Uterus (tissue), 4 donors: ENCODE measurements at places on chromosomes 4 and X.

GRCh38 chr4:139239127-139239772 lies 40.8 kb downstream of the MGARP start:
- DNase-seq, result no peak

DNA sequence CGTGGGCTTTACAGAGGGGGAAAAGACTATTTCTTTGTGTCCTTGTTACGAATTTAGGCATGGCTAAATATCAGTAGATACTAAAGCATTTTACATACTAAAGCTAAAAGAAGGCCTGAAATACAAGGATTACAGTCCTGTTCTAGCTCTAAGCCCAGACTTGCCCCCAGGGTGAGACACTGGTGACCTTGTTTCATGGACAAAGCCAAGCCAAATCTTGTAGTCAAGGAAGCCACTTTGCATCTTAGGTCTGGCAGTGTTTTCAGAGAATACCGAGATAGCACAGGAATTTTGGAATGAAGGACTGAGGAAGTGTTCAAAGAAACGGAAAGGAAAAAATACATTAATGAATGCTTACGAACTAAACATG lies 733 bp upstream of the G3BP2 start:
- no peak for DNase-seq

DNA sequence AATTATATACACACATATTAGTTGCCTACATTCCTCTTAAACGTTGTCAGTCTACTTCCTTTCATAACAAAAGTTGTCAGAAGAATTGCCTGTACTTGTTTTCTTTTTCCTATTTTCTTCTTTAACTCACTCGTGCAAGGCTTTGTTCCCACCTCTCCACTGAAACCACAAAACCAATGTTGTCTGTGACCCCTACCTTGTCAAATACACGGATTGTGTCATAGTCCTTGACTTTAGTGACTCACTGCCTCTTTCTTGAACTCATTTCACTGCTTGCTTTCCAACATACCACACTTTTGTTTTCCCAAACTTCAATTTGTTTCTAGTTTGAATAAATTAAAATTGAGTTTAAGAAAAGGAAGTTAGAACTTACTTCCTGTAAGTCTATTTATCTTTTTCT lies 283.9 kb upstream of the AGA start:
- no peak for DNase-seq

GRCh38 chrX:77505227-77505626 lies 58.0 kb downstream of the FGF16 start:
- DNase-seq, result no peak

- DNase-seq, result no peak
Measured at GRCh38 chr4:16217300-16218051, 8.8 kb downstream of the TAPT1 start.

DNA sequence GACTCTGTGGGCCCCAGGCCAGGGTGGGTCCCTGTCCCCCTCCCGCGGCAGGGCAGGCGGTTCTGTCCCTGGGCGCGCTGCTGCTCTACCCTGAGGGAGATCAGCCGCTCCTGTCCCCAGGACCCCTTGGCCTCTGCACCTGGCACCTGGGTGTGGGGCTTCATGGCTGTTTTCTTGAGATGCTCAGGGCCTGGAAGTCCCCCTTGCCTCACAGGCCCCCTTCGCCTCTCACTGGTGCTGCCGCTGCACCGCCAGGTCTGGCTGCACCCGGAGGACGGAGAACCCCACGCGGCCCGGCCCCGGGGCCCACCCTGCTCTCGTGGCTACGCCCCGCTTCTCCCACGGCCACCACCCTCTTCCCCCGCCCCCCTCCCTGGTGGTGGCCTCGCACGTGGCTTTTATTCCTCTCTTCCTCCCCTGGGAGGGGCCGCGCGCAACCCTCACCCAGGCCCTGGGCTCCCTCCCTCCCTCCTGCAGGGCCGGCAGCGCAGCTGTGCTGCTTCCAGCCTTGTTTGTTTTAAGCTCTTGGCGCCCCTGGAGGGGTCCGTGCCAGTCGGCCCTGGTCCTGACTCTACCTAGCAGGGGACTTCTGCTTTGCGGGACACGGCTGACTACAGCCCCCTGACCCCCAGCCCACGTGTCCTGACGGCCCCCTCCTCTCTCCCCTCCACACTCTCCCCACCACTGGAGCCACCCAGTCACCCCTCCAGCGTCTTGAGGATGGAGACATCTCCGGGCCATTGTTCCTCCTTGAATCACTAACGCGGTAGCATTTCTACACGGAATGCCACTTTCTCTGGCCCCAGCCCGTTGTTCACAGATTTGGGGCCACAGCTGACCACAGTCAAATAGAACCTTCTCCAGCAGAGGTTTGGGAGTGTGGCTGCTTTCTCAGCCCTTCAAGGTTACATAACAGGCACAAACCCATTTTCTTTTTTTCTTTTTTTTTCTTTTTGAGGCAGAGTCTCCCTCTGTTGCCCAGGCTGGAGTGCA lies 20.6 kb upstream of the CLDN24 start:
- DNase-seq, result no peak

DNA sequence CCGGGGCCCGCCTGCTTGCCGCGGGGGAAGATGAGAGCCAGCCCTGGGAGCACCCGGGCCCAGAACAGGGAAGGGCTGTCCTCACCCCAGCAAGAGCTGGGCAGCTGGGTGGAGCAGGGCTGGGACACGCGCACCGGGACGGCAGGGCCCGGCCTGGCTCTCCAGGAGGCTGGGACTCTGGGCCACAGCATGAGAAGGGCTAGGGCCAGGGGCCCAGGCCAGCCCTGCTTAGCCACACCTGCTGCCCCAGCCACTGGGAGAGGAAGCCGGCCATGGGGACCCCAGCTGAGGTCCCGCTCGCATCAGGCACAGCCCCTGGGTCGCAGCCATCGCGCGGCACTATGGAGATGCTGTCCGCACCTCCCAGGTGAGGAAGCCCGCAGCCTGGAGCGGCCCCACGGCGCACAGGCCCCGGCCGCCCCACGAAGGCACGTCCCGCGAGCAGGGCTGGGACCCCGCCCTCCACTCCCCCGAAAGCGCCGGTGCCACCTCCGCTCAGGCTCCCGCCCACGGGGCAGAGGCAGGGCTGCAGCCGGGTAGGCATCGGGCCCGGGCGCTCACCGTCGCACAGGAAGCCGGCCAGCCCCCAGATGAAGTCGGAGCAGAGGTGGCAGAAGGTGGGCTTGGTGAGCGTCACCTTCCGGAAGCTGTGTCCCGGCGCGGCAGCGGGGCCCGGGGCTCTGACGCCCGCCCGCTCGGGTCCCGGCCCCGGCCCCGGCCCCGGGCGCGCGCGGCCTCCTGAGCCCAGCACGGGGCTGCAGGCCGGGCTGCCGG lies 531 bp downstream of the DGKQ start:
- DNase-seq, result peak; percentile 42

DNA sequence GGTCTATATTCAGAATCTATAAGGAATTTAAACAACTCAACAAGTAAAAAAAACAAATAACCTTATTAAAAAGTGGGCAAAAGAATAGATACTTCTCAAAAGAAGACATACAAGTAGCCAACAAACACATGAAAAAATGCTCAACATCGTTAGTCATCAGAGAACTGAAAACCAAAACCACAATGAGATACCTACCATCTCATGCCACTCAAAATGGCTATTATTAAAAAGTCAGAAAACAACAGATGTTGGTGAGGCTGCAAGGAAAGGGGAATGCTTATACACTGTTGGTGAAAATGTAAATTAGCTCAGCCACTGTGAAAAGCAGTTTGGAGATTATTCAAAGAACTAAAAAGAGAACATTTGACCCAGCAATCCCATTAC lies 201.6 kb downstream of the QDPR start:
- no peak for DNase-seq

DNA sequence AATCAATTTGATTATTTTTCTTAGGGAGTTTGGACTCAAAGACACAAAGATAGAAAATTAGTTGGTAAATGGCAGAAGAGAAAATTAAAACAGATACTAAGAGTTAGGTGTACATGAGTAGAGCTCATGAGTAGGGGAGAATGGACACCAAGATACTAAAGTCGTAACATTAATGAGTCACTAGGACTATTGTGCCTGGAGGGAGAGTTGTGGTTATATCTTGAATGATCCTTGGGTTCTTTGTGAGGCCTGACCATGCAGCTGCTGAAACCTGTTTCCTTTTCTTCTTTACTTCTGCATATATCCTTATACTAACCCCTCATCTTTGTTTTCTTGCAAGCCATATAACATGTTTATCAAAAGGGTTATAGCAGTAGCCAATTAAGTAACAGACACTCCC lies 532.8 kb downstream of the RPA4 start:
- no peak for DNase-seq

DNA sequence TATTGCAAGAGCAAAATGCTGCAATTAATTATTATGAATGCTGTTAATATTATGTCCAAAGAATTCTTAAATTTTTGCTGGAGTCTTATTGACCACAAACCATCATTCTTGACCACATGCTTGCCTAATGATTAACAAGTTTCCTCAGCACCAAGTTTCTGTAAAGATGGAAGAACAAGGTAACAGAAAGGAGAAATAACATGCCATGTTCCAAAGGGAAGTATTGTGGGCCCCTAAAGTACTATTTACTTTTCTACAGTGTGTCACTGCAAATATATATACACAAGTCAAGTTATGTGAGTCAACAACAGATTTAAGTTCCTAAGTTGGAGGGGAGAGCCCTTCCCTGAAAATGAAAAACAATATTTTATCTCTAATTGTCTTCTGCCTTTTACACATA lies 20.6 kb downstream of the FAM47E start:
- no peak for DNase-seq

- DNase-seq, result no peak
Measured at GRCh38 chrX:79524642-79525041, 157.5 kb upstream of the ITM2A start.

DNA sequence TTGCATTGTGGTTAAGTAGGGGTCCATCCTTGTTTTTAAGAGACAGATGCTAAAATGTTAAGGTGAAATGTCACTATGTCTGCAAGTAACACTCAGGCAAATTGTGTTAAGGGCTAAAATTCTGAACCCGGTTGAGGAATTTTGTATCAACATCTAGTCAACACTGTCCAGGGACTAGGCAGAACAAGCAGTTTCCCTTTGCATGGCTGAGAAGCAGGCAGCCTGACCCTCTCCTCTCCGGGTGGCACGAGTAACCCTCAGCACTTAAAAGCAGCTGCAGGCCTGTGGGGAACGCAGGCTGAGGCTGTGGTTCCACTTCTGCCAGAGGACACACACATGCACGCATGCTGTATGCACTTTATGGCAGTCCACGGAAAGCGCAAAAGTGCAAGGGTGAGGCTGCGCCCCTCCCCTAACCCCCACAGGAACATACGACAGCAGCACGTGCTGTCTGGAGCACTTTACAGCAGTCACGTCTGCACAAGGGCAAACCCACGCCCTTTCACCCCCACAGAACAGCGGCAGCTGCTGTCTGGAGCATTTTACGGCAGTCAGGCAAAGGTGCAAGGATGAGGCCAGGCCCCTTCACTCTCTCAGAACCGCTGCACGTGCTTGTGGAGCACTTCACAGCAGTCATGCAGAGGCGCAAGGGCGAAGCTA lies 619 bp upstream of the MPC1L start:
- no peak for DNase-seq

DNA sequence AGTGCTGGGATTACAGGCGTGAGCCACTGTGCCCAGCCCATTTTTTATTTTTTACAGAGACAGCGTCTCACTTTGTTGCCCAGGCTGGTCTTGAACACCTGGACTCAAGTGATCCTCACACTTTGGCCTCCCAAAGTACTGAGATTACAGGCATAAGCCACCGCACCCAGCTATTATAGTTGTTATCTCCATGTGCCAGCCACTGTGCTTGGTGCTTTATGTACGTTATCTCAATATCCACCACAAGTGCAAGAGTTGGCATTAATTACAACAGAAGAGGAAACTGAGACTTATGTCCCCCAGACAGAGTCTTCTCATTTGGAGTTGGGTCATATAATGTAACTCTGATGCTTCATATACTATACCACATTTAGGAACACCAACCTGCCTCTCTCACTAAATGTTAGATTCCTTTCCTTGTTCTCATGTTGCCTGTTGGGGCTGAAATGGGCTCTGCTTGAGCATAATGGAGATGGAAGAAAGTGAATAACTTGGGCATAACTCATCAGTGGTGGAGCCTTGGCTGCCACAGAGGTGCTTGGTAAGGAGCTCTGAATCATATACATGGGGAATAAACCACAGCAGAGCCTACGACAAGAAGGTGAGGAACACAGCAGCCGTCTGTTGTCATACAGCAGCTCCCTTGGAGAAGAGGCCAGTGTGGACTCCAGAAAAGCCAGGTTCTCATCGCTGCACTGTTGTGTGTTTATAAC lies 84.3 kb downstream of the SPRY1 start:
- no peak for DNase-seq

- no peak for DNase-seq
Measured at GRCh38 chr4:82097504-82097903, 276.3 kb downstream of the HNRNPD start.

DNA sequence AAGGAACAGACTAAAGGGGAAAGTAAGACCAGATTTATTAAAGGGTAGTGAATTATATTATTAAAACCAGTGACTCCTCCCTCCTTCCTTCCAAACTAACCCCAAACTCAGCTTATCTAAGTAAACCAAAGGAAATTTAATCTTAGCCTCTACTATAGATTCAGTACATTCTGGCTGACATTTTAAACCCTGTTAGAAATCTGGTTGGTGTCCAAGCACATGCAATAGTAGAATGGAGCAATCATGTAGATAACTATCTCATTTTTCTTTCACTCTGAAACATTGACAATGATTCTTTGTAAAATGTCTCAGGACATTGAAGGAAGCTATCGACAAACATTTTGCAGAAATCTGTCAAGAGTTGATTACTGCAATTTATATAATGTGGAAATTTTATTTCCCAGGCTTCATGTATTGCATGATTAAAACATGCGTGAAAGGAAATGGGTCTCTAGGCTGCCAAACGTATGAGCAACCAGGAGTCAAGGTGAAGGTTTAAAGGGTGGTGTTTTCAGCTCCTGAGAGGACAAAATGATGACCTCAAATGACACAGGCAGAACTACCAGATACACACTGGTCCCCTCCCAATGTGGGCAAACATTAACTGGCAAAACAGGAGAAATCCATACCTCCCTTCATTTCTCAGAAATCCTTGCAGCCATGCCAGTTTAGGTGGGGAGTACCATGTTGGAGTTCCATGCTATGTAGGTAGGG lies 58.2 kb upstream of the RBM47 start:
- DNase-seq, result no peak

DNA sequence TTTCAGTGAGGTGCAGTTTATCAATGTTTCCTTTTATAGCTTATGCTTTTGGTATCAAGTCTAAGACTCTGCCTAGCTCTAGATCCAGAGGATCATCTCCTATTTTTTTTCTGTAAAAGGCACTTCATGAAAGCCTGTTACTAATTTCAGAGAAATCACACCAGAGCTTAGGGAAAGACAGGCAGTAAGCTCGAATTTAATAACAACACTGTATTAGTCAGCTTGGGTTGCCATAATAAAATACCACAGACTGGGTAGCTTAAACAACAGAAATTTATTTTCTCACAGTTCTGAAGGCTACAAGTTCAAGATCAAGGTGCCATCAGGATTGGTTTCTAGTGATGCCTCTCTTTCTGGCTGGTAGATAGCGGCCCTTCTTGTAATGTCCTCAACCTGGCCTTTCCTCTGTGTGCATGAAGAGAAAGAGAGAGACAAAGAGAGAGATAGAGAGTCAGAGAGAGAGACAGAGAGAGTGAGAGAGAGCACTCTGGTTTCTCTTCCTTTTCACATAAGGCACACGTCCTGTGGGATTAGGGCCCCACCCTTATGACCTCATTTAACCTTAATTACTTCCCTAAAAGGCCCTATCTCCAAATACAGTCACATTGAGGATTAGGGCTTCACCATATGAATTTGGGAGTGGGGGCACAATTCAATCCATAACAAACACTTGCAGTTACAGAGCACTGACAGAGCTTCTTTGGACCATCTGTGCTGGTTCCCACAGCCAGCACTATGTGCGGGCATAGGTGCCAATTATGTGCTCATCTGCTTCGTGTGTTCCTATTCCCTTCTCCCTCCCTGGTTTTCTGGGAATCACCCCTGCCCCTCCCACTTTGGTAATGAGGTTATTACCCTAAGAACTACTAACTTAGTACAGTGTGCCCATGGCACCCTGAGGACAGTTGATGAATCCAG lies 114.8 kb upstream of the MED14 start:
- no peak for DNase-seq
